Stimulated activated CD4-positive, alpha-beta T cell treated with anti-CD3 and anti-CD28 coated beads, TNF-alpha, amount 100 ng/mL, for 1 hour (primary cell): ENCODE measurements at places on chromosomes 2 and 18.

- DNase-seq: no peak
Observed at GRCh38 chr2:234512884-234513669, 16.2 kb upstream of the ARL4C start.

DNA sequence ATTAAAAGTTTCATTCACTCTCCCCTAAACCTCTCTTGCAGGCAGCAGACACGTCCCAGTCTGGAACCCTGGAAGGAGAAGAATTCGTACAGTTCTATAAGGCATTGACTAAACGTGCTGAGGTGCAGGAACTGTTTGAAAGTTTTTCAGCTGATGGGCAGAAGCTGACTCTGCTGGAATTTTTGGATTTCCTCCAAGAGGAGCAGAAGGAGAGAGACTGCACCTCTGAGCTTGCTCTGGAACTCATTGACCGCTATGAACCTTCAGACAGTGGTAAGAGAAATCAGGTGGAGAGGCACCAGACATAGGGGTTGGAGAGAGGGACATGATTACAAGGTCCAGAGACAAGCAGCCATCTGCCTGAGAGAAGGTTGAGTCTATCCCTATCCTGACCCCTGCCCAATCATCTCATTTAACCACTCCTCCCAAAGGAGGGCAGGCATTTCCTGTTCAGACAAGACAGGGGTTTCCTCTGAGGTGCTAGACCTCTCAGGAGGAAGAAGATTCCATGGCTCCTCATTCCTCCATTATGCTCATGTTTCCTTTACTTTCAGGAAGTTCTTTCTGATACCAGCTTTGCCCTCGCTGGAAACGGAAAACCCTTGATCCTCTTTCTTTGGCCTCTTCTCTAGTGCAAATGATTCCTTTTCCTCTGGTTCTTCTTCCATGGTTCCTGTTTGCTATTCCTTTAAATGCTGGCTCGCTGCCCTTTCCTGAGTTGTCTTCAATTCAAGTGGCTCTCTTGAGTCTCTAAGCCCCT is 15.1 kb downstream of the PLCD4 start:
- DNase-seq: no peak

GRCh38 chr2:235086481-235087184 is 134.8 kb downstream of the SH3BP4 start:
- no peak for DNase-seq

- no peak for DNase-seq
Observed at GRCh38 chr2:239590995-239591915, 190.4 kb upstream of the HDAC4 start.

GRCh38 chr2:55162284-55163006 is 69.6 kb downstream of the CLHC1 start:
- DNase-seq: no peak

DNA sequence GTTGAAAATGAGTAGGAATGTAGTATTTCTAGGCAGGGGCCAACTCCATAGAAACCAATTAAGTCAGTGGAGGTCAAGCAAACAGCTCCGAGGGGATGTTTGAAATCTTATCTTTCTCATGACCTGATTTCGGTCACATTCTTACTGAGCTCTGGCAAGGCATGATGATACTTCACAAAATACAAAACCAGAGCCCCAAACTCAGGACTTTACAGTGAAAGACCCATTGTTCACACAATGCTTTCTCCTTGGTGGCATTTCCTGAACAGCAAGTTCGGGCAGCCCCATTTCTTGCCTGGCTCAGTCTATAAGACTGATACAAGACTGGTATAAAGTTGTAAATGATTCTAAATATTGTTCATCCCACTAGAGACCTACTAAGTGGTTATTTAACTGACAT is 53.3 kb downstream of the LAMA1 start:
- no peak for DNase-seq

- no peak for DNase-seq
Observed at GRCh38 chr18:78781601-78781960, 198.0 kb upstream of the SALL3 start.

DNA sequence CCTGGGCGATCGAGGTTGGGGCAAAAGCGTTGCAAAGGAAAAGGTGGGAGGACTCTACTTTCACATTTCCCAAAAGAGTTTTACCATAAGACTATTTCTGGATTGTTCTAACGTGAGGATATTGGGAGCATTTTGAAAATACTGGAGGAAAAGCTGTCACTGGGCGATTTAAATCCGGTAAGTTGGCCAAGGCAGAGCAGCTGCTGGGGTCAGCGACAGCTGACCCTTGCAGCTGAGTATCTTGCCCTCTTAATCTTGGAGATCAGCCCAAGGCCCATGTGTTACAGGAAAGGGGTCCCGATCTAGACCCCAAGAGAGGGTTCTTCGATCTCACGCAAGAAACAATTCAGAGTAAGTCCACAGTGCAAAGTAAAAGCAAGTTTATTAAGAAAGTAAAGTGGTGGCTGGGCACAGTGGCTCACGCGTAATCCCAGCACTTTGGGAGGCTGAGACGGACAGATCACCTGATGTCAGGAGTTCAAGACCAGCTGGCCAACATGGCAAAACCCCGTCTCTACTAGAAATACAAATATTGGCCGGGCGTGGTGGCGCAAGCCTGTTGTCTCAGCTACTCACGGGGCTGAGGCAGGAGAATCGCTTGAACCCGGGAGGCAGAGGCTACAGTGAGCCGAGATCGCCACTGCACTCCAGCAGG is 964 bp upstream of the ST3GAL5 start:
- no peak for DNase-seq

- DNase-seq: no peak
Observed at GRCh38 chr2:9754532-9754887, 88.8 kb upstream of the TAF1B start.
